AG09309 (cell line): ENCODE measurements at places on chromosomes 2 and 18.

DNA sequence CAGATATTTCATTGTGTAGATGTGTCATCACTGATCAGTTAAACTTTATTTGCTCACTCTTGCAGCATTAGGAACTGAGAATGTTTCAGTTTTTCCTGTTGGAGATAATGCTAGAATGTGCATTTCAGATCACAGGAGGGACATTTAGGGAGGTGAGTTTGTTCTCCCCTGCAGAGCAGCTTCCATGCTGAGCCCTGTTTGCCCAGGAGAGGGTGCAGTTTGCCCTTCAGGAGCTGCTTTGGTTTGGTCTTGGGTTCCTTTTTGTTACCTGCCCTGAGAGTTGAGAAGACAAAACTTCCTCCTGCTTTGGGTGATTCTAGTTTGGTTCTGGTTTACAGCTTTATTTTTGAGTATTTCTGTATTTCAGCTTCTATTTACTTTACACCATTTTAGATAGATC is 49.9 kb downstream of the DGKD start:
- no peak for DNase-seq

- no peak for DNase-seq
These were observed 97.1 kb upstream of the CELF4 start for GRCh38 chr18:37662546-37663339.

GRCh38 chr2:160583146-160583535 is 89.5 kb upstream of the RBMS1 start:
- DNase-seq, result no peak

DNA sequence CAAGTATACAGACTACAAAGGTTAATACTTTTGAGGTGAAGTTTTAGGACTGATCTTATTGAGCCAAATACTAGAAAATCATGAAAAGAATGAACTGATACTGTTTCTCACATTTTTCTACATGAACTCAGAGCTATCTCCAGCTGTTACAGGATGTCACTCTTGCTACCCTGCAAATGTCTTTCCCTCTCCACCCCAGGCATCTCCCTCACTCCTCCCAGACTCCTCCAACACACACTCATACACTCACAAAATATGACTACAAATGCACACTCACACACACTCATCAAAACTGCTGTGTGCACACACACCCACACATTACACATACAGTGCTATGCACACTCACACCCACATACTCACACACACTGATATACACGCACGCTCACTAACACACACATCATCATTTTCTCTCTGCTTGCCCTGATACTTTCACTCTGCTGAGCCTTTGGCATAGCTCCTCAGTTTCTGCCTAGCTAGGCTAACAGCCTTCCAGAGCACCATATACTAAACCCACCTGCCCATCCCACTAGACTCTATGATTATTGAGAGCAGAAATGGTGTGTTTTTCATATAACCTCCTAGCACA is 273.3 kb downstream of the CD226 start:
- no peak for DNase-seq

GRCh38 chr18:62710417-62710816 is 4.9 kb upstream of the PHLPP1 start:
- DNase-seq, result peak; percentile 60

DNA sequence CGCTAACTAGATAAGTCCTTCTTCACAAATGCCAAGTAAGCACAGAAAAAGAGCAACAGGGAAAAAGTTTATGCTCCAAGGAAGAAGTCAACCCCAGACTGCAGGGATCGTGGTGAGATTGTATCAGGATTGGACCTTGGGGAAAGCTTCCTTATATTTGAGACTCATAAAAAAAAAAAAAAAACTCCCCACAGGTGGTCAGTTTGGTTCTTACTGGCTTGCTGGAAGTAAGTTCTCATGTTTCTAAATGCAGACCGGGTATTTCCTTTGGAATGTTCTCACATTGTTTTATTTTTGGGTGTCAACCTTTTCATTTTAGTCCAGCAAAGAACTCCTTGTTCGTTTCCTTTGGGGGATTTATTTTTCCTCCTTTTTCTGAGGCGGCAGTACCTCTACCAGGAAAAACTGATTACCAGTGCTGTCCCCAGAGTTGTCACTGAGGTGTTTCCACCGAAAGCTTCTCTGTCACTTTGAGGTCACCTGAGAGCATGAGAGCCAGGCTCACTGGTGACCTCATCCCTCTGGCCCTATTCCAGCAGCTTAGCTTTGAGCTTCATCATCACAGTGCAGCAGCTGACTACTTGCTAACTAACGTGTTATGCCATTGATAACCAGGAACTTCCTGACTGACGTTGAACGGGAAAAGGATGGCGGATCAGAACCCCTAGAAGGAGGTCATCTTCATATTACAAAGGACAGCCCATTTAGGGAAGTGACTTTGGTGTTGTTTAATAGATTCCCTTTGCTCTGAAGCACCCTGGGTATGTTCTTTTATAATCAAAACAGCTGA is 16.8 kb upstream of the ATP8B1 start:
- no peak for DNase-seq

DNA sequence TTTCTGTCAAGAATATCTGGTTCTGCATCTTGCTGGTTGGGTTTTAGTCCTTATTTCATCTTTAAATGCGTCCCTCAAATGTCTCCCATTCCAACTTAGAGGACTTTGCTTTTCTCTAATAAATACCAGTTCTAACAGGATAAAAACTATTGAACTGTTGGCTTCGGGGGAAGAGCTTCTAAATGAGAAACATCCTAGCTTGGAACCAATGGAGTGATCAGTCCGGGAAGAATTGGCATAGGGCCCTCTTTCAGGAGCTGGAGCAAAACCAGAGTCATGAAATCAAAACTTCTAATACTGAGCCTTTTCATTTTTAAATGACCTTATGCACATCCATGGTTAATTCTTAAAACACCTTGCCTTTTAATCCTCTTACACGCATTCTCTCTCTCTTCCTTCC is 401.6 kb upstream of the SMIM21 start:
- DNase-seq, result no peak
